ENCODE measurements at places on chromosomes 6 and 20.

- DNase-seq: peak; percentile 91
Measured at GRCh38 chr20:38985603-38986170, 23.5 kb downstream of the DHX35 start.

DNA sequence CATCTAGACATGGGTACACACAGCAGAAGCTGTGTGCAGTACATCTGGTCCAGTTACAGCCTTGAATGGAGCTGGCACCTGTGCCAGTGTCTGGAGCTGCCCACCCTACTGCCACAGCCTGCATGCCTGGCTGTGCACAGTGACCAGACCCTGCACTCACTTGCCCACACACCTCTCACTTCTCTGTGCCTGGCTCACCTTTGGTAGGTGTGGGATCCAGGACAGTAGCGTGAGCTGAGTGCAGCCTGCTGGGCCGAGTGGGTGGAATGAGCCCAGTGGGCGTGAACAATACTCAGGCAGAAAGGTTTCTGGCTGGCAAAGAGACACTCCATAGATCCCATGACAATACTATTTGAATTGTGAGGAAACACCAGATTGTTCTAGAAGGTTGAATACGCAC is 839.5 kb upstream of the FLRT3 start:
- no peak for DNase-seq

DNA sequence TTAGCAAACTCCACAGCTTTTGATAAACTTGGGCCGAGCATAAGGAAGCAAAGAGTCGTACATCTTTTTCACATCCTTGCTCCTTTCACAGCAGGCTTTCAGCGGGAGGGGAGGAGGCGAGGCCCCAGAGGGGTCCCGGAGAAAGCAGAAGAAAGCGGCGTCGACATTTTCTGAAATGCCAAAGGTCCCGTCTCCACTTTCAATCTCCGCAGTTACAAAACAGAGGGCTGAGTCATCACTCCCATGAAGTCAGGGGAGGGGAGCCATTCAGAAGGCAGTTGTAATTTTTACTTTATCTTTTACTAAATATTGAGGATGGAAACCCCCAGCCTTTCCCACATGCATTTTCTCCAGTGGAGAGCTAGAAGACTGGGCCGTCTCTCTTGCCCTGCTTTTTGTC is 174.2 kb upstream of the THBS2 start:
- no peak for DNase-seq

GRCh38 chr6:129662980-129663431 is 47.0 kb downstream of the ARHGAP18 start:
- DNase-seq: no peak

GRCh38 chr6:130760006-130760405 is 67.2 kb upstream of the SMLR1 start:
- no peak for DNase-seq

DNA sequence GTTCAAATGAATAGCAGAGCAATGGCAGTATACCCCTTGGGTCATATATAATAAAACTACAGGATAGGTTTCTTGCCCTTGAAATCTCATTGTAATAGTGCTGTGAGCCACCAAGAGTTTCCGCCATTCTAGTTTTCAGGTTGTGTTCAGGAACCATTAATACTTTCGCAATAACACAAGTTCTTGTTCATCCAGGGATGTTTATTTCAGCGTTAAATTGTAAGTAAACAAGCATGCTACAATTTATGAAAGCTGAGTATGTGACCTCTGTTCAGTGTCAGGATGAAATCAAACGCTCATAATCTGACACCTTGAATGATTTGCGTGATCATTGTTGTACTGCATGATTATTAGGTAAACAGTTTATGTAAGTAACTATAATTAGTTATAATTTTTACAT is 22.8 kb downstream of the ANKS1A start:
- DNase-seq: no peak

DNA sequence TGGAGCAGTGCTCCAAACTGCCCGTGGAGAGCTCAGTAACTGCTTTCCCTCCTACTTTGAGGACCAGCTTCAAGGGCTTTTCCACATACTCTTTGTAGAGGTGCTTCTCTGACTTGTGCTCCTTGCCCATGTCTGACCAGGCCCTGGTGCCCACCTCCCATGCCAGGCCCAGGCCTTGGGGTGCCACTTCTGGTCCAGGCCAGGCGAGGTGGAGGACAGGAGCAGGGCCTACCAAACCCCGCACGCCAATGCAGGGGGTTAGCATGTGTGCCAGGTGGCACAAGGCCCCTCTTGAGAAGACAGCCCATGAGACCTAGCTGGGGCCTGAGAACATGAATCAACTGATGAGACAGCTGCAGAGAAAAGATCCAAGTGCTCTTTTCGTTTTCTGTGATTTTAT is 47.0 kb upstream of the PLN start:
- no peak for DNase-seq

- DNase-seq: no peak
Measured at GRCh38 chr6:39269961-39270360, 40.7 kb upstream of the KCNK5 start.

DNA sequence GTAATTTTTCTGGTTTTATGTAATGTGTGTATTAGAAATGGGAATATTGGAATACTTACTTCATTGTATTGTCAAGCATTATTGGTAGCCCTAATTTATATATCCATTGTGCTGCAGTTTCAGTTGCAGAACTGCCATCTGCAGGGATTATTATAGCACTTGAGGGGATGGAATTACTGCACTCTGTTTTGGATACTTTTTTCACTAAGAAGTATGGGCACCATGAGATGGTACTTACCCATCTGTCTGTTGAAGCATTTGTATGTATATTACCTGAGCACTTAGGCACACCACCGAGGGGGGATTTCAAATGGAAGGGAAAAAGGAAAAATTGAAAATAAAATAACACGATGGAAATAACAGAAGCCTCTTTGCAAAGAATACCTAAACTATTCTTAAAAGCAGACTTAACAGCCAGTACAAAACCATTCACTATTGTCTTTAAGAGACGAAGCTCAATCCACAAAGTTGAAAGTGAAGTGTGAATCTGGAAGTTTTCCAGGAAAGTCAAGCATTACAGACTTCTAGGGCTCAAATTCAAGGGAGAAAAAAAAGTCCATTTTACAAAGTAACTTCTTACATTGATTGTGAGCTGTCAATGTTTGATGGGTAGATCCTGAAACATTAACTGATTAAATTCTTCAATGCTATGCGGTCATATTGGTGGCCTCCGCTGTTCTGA is 318.7 kb downstream of the SOX4 start:
- DNase-seq: no peak

DNA sequence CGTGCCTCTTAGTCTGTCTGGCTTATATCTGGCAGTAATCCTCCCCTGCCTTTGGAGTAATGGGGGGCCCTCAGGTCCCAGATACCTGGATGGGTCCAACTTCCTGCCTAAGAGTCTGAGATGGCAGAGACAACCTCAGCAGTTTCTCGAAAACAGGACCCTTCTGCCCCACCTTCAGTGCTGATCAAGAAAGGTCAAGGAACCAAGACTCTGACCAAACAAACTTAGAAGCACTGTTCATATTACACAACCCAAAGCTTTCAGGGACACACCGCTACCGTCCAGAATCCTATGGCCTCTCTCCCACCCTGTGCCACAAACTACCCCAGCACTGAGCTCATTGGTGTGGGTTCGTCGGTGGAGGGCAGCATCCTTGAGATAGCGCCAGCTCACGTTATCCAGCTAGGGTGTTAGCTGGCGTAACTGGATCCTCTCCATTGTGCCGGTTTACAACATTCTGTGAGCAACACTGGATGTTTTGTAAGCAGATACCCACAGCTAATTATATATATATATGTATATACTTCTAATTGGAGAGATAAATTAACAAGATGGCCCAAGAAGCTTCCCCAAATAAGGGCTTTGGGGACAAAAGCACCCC is 7.6 kb upstream of the TMC2 start:
- no peak for DNase-seq

GRCh38 chr6:50821441-50822077 is 2.9 kb downstream of the TFAP2B start:
- DNase-seq: no peak

DNA sequence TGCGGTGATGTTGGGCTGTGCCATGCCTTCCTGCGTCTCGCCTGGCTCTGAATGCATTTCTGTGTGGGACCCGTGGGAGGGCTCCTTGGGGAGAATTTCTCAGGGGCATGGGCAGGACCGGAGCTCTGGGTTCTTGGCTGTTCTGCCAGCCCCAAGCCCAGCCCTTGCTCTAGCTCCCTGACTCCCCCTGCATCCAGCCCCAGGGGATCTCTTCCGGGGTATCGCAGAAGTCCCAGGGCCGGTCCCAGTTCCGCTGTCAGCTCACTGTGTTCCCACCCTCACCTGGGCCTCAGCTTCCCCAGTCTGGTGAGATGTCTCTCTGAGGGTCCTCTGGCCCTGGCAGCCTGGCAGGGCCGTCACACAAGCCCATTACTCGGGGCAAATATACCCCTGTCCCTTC is 20.5 kb downstream of the SPDEF start:
- DNase-seq: no peak

- DNase-seq: peak; percentile 95
Measured at GRCh38 chr6:113120582-113121285, 736.4 kb upstream of the MARCKS start.

- DNase-seq: no peak
Measured at GRCh38 chr20:47452736-47453161, 48.9 kb upstream of the NCOA3 start.

DNA sequence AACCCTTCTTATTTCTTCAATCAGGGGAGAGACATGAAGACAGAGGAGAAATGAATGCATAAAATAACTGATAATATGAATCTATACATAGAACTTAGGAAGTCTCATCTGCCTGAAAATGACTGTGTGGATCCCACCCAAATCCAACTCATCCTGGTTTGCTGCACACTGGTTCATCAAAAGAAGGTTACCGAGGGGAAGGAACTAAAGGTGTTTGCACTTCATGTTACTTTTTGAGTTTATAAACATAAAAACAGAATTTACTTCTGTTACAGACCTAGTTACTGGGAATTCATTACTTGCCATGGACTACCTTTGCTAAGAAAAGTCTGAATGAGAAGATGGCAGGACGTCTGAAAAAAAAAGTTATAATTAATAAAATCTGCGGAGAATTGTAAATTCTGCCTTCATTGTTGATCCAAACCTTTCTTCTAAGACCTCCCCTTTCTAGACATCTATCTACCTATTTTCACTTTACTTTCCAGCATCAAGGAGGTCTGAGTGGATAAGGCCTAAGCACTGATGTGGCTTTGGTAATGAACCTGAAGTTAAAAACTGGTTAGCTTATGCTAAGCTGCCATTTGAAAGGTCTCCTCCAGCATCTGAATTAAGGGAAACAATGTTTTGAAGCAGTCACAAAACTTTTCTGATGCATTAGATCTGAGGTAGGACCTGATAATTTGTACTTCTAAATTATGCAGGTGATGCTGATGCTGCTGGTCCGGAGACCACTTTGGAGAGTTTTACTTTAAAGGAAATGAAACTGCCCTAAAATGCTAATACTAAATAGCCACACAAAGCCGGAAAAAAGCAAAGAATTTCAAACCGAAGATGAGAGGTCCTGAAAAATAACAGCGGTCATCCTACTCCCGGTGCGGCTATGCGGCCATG is 84.0 kb downstream of the HFE start:
- no peak for DNase-seq

GRCh38 chr20:2065099-2065498 is 36.5 kb upstream of the STK35 start:
- no peak for DNase-seq

DNA sequence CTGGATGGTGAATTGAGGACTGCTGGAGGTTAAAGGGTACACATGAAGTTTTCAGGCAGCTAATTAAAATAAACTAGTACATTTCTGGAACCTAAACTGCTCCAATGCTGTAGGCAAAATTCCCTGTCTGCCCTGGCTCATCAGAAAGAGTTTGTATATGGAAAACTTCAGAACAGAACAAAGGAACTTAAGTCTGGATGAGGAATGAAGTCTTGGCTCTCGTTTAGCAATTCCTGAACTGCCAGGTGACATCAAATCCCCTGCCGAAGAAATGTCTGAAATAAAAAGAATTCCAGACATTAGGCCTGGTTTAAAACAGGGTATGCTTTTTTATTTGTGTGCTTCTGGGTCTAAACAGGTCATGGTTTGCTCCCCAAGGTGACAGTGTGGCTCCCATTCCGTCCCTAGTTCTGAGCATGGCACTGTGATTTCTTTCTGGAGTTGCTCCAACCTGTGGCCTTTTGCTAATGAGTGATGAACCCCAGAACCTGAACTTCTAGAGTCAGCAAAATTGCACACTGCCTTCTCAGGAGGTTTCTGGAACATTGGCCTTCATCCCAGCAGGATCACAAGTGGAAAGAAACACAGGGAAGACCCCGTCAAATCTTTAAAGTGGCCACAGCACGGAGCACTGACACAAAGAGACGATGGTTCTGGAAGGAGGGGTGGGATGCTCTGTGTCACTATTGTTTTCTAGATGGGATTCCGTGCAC is 129.4 kb upstream of the NAA20 start:
- DNase-seq: no peak

GRCh38 chr20:59788811-59789397 is 144.5 kb downstream of the SYCP2 start:
- DNase-seq: no peak

DNA sequence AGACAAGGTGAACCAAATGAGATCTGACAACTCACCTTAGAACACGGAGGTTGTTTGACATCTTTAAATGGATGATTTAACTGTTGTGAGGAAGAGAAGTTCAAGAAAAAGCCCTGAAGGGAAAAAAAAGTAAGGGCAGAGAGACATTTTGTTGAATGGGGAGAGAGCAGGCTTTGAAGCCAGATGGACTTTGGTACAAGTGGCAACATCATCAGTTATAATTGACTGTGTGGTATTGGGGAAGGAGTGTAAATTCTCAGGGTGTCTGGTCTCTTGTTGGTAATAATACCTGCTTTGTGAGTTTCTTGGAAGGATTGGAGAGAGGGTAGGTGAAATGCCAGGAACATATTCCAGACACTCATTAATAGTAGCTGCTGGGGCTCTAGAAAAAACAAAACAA is 21.6 kb downstream of the OGFRL1 start:
- DNase-seq: no peak

DNA sequence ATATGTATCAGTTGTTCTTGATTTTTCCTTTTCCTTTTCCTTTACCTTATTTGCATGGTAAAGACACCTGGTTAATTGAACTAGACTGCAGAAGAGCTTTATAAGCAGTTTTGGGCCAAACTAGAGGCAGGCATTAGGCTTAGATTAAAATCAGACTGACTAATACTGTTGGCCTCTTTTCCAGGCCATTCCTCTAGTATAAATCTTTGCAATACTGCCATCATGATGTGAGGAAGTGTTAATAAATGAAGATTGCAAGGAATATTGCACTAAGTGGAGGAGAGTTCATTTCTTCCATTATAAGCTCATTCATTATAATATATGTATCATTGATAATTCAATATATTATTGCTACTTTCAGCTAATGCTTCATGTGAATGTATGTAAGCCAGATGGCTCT is 163.8 kb downstream of the MMUT start:
- DNase-seq: no peak

GRCh38 chr6:110428153-110428552 is 12.8 kb upstream of the DDO start:
- no peak for DNase-seq

GRCh38 chr20:50838707-50839385 is 44.0 kb downstream of the BCAS4 start:
- DNase-seq: no peak

DNA sequence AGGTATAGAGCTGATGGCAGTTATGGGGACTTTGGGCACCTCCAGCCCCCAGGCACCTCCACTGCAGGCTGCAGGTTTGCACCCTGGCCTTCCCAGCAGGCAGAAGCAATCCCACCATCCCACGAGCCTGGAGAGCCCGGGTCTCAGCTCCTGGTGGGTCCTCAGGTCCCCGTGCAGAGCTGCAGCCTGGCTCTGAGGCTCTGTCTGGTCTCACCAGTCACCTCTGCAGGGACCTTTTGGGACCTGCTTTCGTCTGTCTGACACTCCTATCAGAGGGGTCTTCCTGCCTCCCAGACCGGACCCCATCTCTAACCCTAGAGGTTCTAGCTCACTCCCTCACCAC is 41.9 kb downstream of the FGD2 start:
- DNase-seq: no peak
